ENCODE measurements at places on chromosomes 12 and 14.
A peak's percentile ranks its signal among the peaks of the same experiment; 100 is the strongest.

DNA sequence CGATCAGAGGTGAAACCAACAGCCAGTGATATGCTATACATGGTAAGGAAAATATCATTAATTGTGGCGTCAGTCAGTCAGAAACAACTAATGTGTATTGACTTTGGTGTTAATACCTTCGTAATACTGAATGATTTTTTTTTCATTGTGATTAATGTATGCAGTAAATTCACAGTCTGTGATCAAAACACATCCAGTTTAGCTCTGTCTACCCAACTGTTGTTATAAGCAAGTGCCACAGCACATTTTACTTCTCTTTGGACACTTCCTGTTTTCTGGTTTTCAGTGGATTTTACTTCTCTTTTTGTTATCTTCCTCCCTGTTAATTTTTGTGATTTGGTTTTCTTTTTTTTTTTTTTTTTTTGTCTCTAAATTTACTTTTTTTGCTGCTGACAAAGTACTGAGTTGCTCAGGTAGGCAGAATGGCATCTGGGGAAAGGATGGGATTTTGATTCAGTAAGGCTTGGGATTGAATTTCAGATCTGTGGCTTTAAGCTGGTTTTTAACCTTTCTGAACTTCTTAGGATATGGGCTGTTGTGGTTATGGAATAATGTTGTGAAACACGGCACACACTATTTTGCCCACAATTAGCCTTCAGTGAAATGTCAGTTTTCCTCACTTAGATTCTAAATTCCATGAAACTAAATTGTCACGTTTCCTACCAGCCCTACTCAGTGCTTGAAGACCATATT, 604 bp downstream of the GLIPR1 start:
- no peak for DNase-seq

- no peak for DNase-seq
These were observed 12.2 kb downstream of the GTF2H3 start for GRCh38 chr12:123645878-123646277.

- DNase-seq = no peak
These were observed 24.9 kb downstream of the NUDT4 start for GRCh38 chr12:93402333-93403311.

- DNase-seq = peak; percentile 69
These were observed 40.9 kb upstream of the VASH1 start for GRCh38 chr14:76720382-76720813.

DNA sequence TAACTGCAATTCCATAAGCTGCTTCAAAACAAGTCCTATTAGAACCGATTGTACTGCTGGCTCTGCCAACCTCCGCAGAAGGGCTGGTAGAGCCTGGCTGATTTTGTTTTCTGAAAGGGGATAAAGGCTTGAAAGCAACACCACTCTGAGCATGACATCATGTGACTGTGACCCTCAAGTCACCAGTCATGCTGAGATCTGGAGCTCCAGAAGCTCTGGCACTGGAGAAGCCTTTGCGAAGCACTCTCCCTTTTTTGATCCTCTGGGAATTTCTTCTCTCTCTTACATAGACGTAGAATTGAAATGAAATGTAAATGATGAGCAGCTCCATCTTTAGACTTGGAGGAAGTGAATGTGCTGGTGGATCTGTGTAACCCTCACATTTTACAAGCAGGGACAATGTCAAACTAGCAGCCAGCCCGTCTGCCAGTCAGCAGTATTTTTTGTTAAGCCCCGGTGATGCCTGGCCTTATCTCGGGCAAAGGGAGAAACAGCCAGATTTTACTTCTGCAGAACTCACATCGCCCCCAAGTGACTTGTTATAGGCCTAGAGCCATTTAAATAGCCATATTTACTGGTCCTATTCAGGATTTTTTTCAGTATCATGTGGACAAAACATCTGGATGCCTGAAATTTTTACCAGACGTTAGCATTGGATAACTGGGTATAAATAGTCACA, 112.1 kb upstream of the NPAS3 start:
- DNase-seq = no peak

DNA sequence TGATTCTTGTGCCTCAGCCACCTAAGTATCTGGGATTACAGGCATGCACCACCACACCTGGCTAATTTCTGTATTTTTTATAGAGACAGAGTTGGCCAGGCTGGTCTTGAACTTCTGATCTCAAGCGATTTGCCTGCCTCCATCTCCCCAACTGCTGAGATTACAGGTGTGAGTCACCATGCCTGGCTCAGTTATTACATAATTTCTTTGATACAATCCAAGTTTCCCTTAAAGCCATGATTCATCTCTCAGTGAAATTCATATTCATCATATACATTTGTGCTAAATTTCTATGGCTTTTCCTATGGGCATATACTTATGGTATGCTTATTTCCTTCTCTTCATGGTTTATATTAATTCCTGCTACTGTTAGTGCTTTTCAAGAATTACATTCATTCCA, 29.1 kb upstream of the PZP start:
- no peak for DNase-seq

Measured in NCI-H2171 (cell line).